ENCODE measurements at places on chromosomes 1 and 21.
A peak's percentile ranks its signal among the peaks of the same experiment; 100 is the strongest.

GRCh38 chr21:34688145-34688544 is 19.4 kb downstream of the CLIC6 start:
- DNase-seq: peak; percentile 50

GRCh38 chr1:236543065-236543669 is 19.4 kb downstream of the LGALS8 start:
- DNase-seq: no peak

GRCh38 chr1:125119024-125119441 is 3934.3 kb downstream of the SRGAP2C start:
- DNase-seq: no peak

DNA sequence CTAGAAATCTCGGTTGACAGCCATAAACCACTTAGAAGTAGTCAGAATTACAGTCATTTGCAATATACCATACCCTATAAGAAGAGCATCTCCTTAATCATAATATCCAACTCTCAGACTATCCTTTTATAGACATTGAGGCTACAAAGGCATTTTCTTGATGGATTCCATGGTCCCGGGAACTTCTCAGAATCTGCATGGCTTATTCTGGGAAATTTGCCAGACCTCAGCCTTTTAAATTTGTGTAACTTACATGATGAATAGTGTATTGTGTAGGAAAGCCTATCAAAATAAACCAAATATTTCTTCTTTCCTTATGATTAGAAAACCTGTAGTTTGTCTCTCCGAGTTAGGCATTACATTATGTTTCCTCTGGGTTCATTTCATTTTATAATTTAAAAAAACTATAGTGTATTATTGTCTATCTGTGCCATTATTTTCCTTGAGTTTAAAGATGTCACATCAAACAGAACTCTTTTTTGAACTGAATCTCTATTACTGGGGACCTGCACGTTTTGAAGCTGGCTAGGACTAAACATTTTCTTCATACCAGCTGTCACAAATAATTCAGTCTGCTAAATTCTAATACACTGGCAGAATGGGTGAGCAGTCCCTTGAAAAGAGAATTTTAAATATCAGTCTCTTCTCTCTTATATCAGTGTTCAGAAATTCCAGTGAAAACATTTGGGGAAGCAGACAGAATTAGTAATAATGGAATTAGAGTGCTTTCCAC is 102.9 kb downstream of the GABPA start:
- DNase-seq: no peak

DNA sequence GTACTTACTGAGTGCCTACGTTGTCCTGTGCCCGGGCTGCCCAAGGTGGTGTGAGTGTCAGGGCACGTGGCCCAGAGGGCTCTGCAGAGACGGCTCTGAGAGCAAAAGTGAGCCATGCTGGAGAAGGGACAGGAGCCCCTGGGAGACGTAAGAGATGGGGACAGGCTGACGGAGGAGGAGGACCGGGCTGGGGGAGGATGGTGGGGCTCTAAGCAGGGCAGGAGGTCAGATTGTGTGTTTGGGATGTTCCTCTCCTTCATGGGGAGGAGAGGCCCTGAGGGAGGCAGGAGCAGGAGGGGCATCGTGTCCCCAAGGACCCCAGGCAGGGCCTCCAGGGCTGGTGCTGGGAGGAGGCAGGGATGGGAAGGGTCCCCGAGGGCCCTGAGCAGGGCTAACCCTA is 158.9 kb downstream of the PCBP3 start:
- no peak for DNase-seq

GRCh38 chr21:38440746-38441145 is 57.5 kb downstream of the ERG start:
- DNase-seq: no peak

GRCh38 chr1:168607872-168608428 is 31.5 kb downstream of the XCL1 start:
- no peak for DNase-seq

GRCh38 chr1:21378705-21379494 is 61.0 kb upstream of the NBPF3 start:
- no peak for DNase-seq

GRCh38 chr21:37587635-37588177 is 221.1 kb downstream of the DYRK1A start:
- no peak for DNase-seq

DNA sequence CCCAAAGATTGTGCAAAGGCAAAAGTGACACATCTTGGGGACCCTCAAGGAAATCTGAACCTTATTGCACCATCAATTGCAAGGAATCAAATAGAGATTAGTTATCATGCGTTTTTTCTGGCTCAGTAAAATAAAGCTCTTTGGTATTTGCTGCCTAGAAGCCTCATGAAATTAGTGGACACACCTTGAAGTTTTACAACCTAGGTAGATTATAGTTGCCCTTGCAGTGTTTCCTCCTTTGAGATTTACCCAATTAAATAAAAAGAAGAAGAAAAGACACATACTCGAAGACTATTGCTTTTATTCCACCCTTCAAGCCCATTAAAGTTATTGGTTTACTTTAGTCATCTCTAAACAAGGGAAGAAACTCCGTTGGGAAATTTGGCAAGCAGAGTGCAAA is 70.0 kb downstream of the IL23R start:
- DNase-seq: no peak

GRCh38 chr1:36988741-36989193 is 45.5 kb downstream of the GRIK3 start:
- no peak for DNase-seq

DNA sequence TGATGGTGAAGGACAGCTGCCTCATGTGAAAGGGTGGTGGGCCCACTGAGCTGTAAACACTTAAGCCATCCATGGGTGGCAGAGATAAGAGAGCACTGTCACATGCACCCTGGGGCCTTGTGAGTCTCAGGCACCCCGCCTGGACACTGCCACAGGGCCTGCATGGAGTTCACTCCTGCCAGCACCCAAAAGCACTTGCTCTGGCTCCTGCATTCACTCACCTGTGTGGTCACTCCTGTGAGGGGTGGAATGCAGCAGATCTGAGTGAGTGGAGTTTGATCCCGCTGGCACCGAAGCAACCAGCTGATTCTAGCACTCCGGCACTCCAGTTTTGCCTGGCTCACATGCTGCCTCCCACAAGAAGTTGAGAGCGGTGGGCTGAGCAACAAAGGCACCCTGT is 1142.1 kb upstream of the PRMT6 start:
- DNase-seq: no peak

DNA sequence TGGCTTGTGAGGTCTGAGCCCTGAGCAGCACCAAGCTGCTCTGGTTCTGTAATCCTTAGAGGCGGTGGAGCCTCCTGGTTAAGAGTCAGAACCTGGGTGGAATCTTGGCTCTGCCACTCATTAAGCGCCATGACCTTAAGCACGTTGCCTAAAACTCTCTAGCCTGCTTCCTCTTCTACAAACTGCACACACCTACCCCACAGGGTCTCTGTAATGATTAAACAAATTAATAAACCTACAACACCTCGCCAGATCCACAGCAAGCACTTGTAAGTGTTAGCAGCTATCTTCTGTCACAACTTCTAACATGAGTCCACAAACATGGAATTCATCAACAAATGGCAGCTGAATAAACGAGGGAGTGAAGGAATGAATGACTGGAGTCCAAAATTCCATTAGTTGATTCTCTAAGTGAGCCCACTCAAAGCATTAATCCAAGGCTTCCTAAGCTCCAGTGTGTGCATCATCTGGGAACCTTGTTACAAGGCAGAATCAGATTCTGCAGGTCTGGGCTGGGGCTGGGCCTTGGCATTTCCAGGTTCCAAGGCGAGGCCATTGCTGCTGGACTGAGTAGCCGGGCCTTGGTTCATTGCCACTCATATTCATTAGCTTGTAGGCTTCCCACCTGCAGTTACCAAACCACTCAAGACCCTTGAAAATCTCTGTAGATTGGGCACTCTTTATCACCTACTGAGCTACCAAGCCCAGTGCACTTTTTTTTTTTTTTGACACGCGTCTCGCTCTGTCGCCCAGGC is 168.6 kb downstream of the HIVEP3 start:
- no peak for DNase-seq

DNA sequence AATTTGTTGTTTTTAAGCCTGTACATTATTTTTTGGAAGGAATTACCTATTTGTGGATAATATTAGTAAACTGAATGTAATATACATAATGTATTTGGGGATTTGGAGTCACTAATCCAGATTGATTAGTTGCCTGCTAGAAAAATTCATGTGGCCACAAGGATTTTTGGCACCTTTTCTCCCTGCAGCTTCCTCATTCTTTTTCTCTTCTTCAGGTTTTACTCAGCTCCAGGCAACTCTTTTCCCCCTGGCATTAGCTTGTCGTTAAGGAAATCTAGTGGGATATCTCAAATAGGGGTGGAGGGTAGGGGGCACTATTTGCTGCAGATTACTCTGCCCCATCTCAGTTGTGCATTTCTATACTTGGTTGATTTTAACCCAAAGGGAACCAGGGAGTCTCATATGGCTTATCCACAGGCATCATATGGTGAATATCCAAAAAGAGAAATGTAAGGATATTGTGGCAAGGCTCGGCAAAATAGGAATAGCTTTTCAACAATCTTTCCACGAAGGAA is 203.1 kb downstream of the NFIA start:
- no peak for DNase-seq

DNA sequence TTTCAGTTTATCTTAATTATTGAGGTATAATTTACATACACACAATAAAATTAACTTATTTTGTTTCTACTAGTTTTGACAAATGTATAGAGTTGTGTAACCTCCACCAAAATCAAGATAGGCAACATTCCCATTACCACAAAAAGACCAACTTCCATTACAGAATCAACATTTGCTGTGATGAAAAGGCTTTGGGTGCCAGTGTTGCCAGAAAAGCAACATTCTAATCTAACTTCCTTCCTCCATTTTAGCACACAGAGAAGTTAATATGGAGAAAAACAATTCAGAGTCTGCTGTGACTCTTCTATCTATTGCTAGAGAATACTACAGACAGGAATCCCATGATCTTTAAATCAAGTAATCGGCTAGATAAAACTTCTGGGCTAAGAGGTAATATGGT is 245.3 kb downstream of the RERE start:
- no peak for DNase-seq

DNA sequence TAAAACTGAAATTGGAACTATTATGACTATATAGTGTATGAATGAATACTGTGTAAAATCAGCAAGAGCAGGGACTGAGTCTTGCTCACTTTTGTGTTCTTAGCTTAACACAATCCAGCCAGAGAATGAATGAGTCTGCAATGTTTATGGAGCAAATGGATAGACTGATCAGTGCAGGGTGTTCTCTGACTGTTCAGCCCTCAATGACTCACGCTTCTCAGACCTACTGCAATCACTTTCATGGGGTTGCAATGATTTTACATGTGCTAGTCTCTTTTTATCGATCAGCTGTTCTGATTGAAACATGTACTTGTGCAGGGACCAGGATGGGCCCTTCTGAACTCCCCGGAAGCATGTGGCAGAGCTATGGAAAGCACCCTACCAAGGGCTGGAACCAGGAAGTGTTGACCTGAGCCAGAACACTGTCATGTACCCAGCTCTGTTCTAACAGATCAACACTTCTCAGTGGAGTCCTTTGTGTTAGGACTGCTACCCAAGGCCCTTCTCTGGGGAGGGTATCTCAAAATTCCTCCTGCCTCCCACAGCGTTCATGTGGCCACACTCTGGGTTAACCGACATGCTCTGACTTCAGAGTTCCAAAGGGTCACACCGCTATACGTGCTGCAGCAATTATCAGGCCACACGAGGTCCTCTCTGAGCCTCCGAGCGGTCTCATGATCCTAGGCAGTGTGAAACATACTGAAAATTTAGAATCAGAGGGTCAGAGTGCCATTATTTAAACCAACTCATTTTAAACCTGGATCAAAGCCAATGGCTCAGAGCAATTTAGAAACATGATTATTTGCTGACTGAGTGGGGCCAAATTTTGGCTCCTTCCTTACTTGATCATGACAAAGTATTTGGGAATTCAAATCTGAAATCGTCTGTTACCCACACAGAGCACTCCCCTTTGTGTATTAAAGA is 35.2 kb downstream of the GRIK1 start:
- DNase-seq: no peak

GRCh38 chr1:225477296-225477911 is 49.6 kb upstream of the LBR start:
- DNase-seq: no peak

- peak; percentile 27 for DNase-seq
These were observed 36.8 kb upstream of the DUSP10 start for GRCh38 chr1:221778535-221779142.

- no peak for DNase-seq
These were observed 516.9 kb downstream of the AMY1C start for GRCh38 chr1:104266612-104267011.

All from T-cell (primary cell).